ENCODE measurements at places on chromosomes 16 and 17. TPM values are rescaled to one million over a fixed set of nuclear protein-coding genes. Genes with fewer than 3 reads are reported as not detected.

DNA sequence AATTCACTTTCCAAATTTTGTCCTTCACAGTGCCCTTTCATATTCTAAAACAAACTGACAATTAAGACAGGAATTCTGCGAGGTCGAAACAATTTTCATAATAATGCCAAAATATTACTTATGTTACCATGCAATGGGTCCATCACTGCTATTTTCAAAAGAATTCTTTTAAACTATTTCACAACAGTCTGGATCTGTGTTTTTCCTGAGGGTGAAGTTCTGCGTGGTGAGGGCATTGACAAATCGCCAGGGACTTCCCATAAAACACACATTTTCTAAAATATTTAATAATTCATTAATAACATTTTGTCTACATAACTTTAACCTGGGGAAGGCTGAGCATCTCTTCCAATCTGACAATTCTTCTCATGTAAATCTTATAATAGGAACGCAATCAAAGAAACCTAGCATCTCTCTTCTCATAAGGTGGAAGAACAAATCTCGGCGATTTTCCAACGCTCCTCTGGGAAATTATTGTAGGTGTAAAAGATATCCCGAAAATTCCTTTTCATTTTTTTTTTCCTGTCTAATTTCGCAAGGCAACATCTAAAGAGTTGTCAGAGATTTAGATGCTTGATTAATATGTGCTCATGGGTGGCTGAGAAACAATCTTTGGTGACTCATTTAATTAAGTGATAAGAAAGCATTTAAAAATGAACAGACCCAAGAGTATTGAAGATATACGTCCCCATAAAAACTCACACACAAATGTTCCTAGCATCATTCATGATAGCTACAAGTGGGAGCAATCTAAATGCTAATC is 41.5 kb downstream of the CALB2 start:
- no peak for DNase-seq

DNA sequence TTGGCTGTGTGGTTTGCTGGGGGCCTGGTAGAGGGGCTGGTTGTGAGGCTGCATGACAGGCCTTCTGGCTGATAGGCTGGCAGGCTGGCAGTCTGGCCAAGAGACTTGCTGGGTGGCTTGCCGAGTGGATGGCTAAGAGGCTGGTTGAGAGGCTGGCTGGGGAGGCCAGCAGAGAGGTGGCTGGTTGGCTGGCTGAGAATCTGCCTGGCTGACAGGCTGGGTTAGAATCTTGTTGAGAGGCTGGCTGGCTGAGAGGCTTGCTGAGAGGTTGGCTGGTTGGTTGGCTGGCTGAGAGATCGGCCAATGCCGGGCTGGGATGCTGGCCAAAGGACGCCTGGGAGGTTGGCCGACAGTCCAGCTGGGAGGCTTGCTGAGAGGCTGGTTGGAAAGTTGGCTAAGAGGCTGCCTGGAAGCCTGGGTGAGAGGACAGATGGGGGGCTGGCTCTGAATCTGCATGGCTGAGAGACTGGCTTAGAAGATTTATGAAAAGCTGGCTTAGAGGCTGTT is 35.9 kb upstream of the ACSM2B start:
- DNase-seq = no peak

KIF2B gene
- total RNA-seq = under 0.01 TPM

DNA sequence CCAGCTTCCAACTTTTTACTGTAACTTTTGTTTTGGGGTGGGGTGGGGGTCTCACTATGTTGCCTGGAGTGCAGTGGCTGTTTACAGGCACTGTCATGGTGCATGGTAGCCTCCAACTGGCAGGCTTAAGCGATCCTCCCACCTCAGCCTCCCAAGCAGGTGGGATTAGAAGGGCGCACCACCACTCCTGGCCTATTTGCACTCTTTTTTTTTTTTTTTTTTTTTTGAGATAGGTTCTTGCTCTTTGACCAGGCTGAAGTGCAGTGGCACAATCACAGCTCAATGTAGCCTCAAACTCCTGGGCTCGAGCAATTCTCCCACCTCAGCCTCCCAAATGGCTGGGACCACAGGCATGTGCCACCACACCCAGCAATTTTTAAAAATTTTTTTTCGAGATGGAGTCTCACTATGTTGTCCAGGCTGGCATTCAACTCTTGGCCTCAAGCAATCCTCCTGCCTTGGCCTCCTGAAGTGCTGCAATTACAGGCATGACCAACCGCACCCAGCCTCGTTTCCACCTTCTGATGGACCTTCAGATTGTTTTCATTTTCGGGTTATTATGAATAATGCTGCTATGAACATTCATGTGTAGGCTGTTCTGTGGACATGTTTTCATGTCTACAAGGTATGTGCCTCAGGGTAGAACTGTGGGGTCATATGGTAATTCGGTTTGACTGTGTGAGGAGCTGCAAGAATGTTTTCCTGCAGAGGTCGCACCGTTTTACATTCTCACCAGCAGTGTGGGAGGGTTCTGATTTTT is 10.9 kb downstream of the TRAP1 start:
- no peak for DNase-seq

DNA sequence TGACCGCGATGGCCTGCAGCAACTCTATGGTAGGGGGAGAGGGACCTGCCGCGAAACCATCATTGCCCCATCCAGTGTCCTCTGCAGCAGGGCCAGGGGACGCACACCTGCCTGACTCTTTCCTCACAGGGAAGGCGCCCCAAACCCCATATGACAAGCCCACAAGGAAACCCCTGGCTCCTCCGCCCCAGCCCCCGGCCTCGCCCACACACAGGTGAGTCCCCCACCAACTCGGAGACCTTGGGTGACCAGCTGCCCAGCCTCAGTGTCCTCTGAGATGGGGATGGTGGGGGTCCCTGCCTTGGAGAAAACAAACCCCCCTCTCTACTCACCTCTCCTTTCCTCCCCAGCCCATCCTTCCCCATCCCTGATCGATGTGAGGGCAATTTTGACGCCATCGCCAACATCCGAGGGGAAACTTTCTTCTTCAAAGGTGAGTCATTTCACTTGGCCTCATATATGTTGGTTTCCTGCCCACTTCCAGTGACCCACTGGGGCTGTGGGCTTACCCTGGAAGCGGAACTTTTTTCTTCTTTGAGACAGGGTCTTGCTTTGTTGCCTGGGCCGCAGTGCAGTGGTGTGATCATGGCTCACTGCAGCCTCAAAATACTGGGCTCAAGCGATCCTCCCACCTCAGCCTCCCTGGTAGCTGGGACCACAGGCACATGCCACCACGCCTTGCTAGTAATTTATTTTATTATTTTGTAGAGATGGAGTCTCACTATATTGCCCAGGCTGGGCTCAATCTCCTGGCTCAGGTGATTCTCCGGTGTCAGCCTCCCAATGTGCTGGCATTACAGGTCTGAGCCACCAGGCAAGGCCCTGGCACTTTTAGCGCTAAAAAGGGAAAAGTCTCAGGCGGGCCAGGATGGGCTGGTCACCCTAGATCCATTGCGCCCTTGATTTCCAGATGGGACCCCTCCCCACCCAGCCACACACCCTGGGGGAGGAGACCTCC is 8.0 kb upstream of the IL32 start:
- no peak for DNase-seq

CYB561 gene
- total RNA-seq = 28.0 TPM

- DNase-seq = no peak
These were observed 76.3 kb downstream of the TANC2 start for GRCh38 chr17:63042256-63042812.

KRT33B gene
- total RNA-seq = not detected

Measured in hematopoietic multipotent progenitor cell (in vitro differentiated cells).